Cortex of kidney (tissue), 1 donor: ENCODE measurements at places on chromosomes 1 and 21.

DNA sequence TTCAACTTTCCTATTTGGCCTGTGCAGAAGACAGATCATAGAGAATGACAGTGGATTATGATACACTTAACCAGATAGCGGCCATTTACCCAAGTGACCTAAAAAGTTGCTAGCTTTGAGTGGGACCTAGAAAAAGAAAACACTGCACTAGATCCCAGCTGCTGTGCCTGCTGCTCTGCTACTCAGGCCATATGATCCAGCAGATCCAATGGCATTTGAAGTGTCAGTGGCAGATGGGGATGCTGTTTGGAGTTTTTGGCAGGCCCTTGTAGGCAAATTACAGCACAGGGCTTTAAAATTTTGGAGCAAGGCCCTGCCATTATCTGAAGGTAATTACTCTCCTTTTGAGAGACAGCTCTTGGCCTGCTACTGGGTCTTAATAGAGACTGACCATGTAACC, 74.0 kb upstream of the KCNE2 start:
- no peak for DNase-seq

DNA sequence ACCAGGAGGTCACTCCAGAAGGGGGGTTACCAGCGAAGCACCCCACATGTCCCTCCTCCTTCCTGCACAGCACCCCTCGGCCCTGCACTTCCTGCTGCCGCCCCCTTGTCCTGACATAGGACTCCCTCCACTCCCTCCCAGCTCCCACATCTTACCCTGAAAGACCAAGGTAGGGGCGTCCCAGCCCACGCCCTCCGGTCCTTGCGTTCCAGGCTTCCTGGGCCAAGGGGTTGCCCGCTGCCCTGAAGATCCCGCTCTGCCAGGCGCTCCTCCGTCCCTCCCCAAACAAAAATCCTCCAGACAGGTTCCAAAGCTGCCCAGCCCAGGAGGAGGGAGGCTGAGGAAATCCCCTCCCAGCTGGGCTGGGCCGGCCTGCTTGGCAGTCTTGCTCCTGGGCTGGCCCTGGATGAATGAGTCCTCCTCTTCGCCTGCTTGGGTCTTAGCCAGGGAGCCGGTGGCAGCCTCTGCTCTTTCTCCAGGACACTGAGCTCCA, at the start of gene RHBDL2:
Gene RHBDL2, minus strand, starts transcription at position 304 of the 493 bp plus-strand sequence. CDS start 22,618 bp downstream, outside the sequence.
- no peak for DNase-seq

- DNase-seq: no peak
Measured at GRCh38 chr1:245416781-245417180, 262.0 kb downstream of the KIF26B start.

- DNase-seq: no peak
Measured at GRCh38 chr1:61053226-61053711, 29.1 kb upstream of the NFIA start.

GRCh38 chr1:111730706-111731105, 8.5 kb downstream of the INKA2 start:
- DNase-seq: no peak

DNA sequence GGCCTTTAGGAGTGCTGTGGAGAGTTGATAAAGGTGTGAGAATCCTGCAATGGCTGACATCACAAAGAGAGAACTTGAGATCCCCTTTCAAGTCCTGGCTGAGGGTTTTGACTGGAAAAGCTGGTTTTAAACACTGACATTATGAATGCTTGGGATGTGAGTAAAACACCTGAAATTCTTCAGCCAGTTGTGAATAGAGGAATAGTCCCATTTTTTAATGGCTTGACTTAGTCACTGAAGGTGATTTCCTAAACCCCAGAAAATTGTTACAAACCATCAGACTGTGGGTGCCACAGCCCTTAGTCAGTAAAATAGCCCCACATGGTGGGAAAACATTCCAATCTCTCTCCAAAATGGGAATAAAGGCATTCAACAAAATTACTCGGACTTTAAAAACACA, 107.7 kb upstream of the LMO4 start:
- no peak for DNase-seq

DNA sequence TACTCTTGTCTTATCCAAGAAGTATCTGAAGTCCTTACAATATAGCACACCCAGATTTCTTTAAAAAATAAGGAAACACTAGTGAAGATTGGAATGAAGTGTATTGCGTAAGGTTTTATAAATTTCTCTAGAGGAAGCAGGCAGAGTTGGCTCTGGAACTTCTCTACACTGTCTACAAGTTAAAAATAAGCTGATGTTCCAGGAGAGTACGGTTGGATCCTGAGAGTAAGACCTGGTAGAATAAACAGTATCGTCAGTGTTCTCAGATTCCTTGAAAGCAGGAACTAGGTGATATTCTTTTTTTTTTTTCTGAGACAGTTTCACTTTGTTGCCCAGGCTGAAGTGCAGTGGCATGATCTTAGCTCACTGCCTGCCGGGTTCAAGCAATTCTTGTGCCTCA, 107.9 kb downstream of the USP25 start:
- no peak for DNase-seq

DNA sequence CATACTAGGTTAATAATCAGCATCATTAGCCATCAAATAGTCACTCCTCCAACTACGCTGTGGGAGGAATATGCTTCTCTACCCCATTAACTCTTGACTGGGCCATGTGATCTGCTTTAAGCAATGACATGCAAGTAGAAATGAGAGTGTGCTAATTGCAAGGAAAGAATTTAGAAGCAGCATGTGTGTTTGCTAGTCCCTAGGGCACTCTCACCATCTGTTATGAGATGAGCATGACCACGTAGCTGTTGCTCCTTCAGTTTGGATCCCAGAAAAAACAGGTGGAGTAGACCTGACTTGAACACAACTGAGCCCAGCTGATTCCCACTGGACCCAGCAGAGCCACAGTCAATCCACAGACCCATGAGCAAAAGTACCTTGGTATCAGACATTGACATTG, 19.7 kb upstream of the RGS7 start:
- DNase-seq: no peak

DNA sequence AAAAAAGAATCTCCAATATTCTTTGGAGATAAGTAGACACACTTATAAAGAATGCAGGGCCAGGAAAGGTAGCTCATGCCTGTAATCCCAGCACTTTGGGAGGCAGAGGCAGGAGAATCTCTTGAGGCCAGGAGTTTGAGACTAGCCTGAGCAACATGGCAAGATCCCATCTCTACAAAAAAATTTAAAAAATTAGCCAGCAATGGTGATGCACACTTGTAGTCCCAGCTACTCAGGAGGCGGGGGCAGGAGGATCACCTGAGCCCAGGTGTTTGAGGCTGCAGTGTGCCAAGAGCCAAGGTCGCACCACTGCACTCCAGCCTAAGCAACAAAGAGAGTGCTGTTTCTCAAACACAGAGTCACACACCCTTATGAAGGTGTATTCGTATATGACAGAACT, 385.0 kb downstream of the SMYD3 start:
- no peak for DNase-seq

DNA sequence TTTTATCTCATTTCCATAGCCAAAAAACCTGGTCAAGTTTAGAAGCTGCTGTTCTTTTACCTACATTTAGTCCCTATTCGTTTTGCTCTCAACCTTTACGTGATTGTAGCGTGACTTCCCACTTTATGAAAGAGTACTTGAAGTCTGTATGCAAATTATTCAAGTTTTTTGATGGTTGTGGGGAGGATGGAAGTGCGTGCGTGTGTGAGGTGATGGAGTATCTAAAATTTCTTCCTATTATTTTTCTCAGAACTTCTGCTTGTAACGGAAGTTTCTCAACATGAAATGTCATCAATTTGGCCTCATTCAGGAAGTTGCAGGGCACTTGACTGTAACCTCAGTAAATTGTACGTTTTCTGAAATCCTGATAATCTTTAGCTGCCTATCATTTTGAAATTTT, 64.0 kb downstream of the SAMSN1 start:
- DNase-seq: no peak

DNA sequence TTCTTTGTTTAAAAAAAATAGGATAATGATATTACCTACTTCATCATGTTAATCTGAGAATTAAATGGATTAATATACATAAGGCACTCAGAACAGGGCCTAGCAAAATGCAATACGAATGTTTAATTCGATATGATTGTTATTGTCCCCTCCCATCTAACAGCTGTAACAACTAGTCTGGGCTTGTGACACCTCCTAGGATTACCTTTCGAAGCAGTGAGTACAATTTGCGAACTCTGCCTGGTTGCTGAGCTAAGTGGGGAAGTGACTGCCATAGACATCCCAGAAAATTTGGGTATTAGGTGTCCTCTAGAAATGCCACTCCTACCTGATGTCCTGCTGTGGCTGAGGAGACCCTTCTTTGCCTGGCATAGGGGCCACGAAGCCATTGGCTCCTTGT, 3.0 kb downstream of the RASSF5 start:
- DNase-seq: no peak
